ENCODE measurements at places on chromosomes 7 and 10.
A peak's percentile ranks its signal among the peaks of the same experiment; 100 is the strongest.

- no peak for DNase-seq
Observed at GRCh38 chr10:72455889-72456595, 101.3 kb upstream of the DNAJB12 start.

GRCh38 chr10:49168831-49169500, 19.2 kb downstream of the TMEM273 start:
- no peak for DNase-seq

DNA sequence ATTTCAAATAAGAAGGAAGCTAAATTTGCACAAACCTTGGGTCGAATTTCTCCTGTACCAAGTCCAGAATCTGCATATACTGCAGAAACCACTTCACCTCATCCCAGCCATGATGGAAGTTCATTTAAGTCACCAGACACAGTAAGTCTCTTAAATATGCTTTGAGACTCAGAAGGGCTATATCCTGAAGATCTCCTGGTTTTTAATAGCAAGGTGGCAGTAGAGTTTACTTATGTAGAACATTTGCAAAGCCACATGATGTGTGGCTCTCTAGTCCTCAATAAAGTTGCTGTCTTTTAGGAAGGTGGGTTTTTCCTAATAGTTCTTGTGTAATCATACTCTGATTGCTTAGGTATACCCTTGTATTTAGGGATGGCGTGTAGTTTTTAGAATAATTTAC, 8.7 kb downstream of the DBF4 start:
- no peak for DNase-seq

GRCh38 chr10:67015225-67015624, 89.4 kb downstream of the LRRTM3 start:
- DNase-seq = no peak

DNA sequence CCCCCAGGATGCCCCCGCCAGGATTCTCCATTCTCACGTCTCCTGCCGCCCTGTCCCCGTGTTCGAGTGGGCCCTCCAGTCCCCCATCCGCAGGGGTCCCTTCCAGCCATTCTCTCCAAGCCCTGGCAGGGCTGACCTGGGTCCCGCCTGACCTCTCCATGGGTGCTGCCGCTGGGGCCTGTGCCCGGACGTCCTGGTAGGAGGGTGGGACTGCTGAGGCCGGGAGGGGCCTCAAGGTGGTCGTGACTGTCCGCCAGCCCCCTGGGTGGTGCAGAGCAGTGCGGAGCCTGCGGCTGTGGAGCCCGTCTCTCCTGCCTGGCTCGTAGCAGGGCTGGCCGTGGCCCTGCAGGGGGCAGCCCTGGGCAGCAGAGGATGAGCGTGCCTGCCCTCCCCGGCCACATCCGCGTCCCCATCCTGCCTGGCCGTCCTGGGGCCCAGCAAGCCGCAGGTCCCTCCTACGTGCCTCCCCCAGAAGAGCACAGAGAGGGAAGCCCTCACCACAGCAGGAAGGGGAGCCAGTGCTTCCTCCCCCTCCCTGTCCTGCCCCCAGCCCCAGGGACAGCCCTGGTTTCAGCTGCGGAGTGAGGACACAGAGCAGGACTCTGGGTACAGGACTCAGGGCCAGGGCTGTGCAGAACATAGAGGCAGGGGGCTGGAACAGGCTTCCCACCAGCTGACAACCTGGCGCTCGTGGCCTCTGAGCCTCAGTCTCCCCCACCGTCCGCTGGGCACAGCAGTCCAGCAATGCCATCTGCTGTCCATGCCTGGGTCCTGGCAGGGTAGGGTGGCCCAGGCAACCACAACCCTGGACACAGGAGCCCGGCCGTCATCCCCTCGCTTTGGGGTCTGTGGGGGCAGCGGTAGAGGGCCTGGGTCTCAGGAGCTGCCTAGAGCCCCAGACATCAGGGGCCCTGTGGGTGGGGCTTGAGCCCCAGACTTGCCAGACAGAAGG, 1.5 kb upstream of the GRIFIN start:
- DNase-seq = peak; percentile 47

- DNase-seq = no peak
Observed at GRCh38 chr7:6367701-6368211, 80.0 kb downstream of the DAGLB start.

- peak; percentile 64 for DNase-seq
Observed at GRCh38 chr7:129530795-129531391, 28.6 kb downstream of the SMKR1 start.
